Activated naive CD4-positive, alpha-beta T cell treated with anti-CD3 and anti-CD28 coated beads, Interleukin-2, amount 50 U/mL, for 72 hours (primary cell): ENCODE measurements at places on chromosomes 2 and 18. TPM values are rescaled to one million over a fixed set of nuclear protein-coding genes. Genes with fewer than 3 reads are reported as not detected.

- DNase-seq: no peak
Observed at GRCh38 chr2:158724803-158725381, 70.2 kb upstream of the DAPL1 start.

- no peak for DNase-seq
Observed at GRCh38 chr2:172021074-172021931, 21.6 kb downstream of the METAP1D start.

IL36A gene
- total RNA-seq: not detected

DNA sequence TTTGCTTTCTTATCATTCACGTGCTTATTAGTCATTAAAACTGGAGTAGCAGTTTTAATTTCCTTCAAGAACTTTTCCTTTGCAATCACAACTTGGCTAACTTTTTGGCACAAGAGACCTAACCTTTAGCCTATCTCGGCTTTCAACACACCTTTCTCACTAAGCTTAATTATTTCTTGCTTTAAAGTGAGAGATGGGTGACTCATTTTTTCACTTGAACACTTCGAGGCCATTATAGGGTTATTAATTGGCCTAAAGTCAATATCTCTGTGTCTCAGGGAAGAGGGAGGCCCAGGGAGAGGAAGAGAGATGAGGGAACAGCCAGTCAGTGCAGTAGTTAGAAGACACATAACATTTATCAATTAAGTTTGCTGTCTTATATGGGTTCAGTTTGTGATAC is 289.8 kb downstream of the RBM43 start:
- DNase-seq: no peak

FAM210A gene
- total RNA-seq: 22.4 TPM

DNA sequence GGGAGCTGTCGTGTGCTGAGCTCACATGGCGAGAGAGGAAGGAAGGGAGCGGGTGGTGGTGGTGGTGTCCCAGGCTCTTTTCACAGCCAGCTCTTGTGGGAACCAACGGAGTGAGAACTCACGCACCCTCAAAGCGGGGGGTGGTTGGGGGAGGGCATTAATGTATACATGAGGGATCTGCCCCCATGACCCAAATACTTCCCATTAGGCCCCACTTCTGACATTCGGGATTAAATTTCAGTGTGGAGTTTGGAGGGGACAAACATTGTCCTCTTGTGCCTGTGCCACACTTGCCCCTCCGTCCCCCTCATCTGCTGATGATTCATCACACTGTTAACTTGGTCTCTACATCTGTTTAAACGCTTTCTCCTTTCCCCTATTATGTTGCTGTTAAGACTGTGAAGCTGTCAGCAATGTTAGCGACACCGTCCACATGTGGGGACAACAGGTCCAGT is 22.5 kb downstream of the INPP4A start:
- no peak for DNase-seq

DNA sequence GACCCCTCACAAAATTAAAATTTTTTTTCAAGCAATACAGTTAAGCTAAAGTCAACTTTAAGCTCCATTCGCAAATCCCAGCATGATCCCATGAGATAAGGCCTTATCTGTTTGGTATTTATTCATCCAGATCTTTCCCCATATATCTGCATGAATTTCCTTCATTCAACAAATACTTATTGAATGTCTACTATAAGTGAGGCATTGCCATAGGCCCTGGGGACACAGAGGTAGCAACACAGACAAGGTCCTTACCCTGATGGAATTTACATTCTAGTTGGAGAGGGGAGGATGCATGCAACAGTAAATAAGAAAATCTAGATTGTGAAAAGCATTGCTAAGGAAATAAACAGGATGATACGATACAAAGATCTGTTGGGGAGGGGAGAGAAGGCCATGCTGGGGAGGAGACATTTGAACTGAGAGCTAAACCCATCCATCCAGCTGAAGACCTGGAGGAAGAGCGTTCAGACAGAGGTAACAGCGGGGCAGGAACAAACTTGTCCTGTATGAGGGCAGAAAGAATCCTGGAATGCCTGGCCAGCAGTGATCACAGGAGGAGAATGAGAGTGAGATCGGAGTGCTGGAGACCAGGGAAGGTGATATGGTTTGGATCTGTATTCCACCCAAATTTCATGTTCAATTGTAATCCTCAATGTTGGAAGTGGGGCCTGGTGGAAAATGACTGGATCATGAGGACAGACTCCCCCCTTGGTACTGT is 71.6 kb downstream of the SDC1 start:
- no peak for DNase-seq

GRCh38 chr18:65567372-65567771 is 183.4 kb upstream of the CDH7 start:
- DNase-seq: no peak

DNA sequence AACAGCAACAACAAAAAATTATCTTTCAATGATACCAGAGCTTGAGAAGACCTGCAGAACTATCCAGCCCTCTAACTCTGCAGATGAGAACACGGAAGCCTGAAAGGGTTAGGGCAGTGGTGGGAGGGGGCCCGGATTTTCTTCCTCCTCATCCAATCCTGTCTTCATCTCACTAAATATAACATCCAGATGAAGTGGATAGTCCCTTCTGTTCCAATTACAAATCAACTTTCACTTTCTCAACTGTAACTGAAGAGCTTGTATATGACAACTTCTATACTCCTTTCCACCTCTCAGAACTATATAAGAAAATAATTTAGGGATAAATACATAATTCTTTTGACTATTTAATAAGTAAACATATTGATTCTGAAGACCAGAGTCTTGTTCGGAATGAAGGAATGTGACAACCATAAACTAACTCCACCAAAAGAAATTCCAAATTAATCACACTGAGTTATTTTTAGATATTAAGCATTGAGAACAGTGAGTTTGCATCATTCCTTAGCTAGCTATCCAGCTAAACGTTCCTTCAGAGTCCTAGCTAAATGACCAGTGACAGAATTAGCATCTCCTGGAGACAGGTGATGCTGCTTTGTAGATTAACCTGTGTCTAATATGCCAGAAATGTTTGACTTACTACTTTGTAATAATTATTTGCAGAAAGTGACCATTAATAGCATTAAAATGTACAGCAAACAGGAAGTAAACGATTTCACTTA is 32.7 kb downstream of the SFT2D3 start:
- DNase-seq: no peak

DNA sequence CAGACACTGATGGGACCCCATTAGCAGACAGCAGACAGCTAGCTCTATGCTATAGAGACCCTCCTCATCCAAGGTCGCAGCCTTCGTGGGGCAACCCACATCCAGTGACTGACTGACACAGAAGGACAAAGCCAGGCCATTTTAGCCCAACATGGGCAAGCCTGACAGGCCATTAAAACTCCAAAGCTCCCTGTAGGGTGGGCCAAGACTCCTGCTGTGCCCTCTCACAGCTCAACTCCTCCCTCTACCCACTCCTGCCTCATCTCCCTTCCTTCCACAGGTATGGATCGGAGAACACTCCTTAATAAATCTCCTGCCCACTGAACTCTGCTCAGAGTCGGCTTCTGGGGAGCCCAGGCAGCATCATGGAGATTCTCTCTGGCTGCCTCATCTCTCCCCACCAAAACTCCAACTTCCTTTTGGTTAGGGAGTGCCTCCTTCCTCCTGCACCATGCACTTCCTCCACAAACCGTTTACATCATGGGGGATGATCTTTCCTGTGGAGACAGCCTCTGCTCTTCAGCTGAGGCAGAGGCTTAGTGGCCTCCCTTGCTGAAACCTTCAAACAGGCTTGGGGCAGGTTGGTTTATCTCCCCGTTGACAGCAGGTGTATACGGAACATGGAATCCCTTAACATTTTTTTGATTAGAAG is 86.5 kb downstream of the ACTR3 start:
- DNase-seq: no peak

UGT1A5 gene
- total RNA-seq: not detected

- DNase-seq: no peak
Observed at GRCh38 chr18:61334491-61334850, 1.2 kb downstream of the CDH20 start.
